Tracheal epithelial cell (primary cell): ENCODE measurements at places on chromosomes 3 and 15. TPM values are rescaled to one million over a fixed set of nuclear protein-coding genes. Genes with fewer than 3 reads are reported as not detected.

The RTP4 gene
- total RNA-seq, result 0.48 TPM in 1 of 2 replicates, not detected in the other

The LRTM1 gene
- not detected in 2 replicates for total RNA-seq

The CISH gene
- total RNA-seq, result 1.3 and 1.7 TPM in 2 replicates

The ADAMTS17 gene
- 0.21 and 1.7 TPM in 2 replicates for total RNA-seq
